SK-N-SH (cell line): ENCODE measurements at places on chromosomes 3 and 15. TPM values are rescaled to one million over a fixed set of nuclear protein-coding genes. Genes with fewer than 3 reads are reported as not detected.
A peak's percentile ranks its signal among the peaks of the same experiment; 100 is the strongest.

DNA sequence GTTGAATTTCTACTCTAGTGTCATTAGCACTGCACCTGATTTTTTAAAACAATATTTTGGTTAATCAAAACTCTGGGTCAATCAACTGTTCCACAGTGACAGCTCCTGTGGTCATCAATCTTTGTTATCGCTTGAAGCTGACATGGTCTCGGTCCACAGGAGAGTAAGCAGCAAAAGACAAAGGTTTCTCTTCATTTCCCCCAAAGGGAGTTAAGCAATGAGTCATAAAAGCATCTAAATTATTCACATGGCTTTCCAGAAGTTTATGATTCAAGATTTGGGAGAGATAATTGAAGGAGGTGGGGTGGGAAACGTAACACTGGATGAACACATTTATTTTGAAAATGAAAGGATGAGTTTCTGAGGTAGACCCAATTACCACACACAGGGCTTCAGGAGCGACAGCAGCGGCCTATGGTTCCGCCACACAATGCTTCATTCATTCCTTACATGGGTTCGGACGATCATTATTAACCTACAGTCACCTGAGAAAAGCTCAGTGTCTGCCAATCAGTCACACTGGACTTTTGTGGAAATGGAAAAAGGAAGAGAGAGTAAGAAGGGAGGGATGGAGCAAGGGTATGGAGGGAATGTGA, 505.1 kb downstream of the FHIT start:
- no peaks in the 10 kb centered on the region for H3K27me3 ChIP-seq
- H3K27ac ChIP-seq, result peak overlapping the region; percentile 38; the same call in 1 of the 2 replicates

The GALNT15 gene
- polyA plus RNA-seq, result 4.7 and 6.5 TPM in 2 replicates

The EIF4G1 gene
- 207 and 262 TPM in 2 replicates for polyA plus RNA-seq

The NPHP3 gene
- 19.0 and 27.4 TPM in 2 replicates for polyA plus RNA-seq

The FGF7 gene
- polyA plus RNA-seq, result 0.23 and 0.25 TPM in 2 replicates
